ENCODE measurements at places on chromosomes 6 and 20.

- no peak for DNase-seq
These were observed 180.0 kb upstream of the SMLR1 start for GRCh38 chr6:130647246-130647645.

- DNase-seq = no peak
These were observed 210.0 kb upstream of the SNX9 start for GRCh38 chr6:157613011-157613522.

- DNase-seq = no peak
These were observed 152.5 kb downstream of the MTHFD1L start for GRCh38 chr6:151018046-151018445.

DNA sequence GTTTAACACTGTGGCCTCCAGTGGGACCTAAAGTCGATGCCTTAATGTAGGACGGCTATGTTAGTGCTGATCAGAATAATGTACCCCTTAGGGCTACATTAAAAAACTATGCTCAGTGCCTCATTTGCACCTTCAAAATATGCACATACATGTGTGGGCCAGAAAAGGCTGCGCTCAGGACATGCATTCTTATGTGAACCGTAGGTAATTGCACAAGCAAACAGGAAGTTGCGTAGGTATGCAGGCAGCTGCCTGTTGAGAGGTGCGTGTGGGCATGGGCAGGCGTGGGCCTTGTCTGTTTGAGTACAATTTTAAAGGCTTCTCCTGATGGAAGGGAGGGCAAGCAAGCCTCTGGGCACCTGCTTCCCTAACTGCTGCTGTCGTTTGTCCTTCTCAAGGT, 116.2 kb upstream of the JAG1 start:
- no peak for DNase-seq

GRCh38 chr6:19873031-19873430, 35.9 kb downstream of the ID4 start:
- DNase-seq = no peak

DNA sequence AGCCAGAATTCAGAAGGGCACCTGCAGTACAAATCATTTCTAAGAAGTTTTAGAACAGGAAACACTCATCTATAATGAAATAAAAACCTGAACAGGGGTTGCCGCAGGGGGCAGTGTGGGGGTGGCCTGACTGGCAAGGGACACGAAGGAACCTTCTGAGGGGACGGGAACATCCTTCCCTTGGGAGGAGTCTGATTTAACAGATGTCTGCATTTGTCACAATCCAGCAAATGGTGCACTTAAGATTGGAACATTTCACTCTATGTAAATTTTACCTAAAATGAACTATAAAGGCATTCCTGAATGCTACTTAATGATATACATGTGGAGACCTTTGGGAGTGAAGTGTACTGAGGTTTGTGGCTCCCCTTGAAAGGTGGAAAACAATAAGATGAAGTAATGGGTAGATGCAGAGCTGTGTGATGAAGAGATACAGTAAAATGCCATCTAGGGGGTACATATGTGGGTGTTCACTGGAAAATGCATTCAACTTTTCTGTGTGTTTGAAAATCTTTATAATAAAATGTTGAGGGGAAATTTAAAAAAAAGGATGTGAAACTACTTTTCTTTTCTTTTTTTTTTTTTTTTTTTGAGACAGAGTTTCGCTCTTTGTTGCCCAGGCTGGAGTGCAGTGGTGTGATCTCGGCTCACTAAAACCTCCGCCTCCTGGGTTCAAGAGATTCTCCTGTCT, 89.5 kb downstream of the SNX5 start:
- DNase-seq = no peak

DNA sequence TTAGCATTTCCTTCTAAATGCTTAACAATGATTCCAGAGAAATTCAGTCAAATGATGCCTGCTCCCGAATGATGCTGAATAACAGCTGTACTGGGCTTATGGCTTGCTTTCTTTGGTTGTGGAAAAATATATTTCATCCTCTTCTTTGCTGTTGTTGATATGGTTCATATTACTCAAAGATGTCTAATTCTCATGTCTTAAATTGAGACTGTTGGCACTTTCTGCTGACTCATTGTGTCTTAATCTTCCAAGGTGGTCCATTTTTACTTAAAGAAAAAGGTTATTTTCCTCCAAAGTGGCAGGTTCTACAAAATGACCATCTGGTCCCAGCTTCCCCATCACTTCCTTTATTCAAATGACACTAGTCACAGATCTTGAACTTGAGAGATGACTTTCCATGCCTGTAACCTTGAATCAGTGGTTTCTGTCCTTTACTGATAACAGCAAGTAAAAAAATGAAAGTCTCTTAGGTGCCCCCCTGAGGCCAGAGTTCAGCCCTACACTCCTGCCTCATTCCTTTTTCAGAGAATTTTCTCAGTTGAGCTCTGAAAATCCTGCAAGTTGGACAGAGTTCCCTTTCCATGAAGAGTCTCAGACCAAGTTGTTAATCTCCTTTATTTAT, 6.9 kb downstream of the SNAP25 start:
- no peak for DNase-seq

GRCh38 chr6:63529498-63529897, 42.8 kb upstream of the LOC128125822 start:
- peak; percentile 4 for DNase-seq

DNA sequence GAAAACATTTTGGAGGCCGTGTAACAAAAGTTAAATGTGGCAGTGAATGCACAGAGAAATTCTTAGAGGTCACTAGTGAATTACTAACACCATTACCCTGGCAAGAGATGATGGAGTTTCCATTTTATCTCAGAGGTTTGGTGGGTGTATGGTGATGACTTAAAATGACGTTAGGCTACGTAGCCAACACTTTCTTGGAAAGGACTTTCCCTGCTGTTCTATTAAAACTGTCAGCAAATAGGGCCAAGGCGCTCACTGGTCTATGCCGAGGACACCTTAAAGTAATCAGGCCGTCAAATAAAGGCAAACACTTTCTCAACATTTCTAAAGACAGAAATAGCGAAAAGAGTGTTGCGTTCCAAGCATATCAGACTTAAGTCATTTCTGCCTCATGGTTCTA, 160.8 kb downstream of the GMPR start:
- no peak for DNase-seq

- no peak for DNase-seq
These were observed 15.2 kb upstream of the SPAG4 start for GRCh38 chr20:35600176-35600992.

GRCh38 chr20:3330046-3330741, 77.3 kb downstream of the DNAAF9 start:
- no peak for DNase-seq

DNA sequence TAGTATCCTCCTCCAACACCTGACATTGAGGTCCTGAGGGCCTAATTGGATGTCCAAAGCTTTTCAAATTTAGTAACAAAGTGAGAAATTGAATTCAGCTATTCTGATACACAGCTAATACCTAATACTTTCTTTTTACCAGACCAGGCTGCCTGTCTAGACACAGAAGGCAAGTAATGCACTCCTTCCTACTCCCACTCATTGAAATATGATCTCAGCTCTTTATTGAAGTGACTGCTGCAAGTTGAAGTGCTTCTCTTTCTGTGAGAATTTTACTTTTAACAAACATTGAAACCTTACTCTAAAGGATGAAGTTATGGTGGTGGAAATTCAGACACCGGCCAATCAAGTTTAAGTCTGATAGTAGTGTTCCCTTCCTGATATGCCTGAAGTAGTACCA, 90.8 kb upstream of the OGFRL1 start:
- DNase-seq = no peak

GRCh38 chr20:23753194-23753548, 2.4 kb upstream of the CST1 start:
- DNase-seq = no peak

- no peak for DNase-seq
These were observed 9.6 kb downstream of the JARID2 start for GRCh38 chr6:15255481-15255880.

GRCh38 chr6:107770541-107770940, 53.6 kb downstream of the SCML4 start:
- no peak for DNase-seq

- no peak for DNase-seq
These were observed 77.6 kb downstream of the TBC1D7 start for GRCh38 chr6:13250703-13251102.
